ENCODE measurements at places on chromosomes 5 and 9. TPM values are rescaled to one million over a fixed set of nuclear protein-coding genes. Genes with fewer than 3 reads are reported as not detected.

The TSSK1B gene
- total RNA-seq, result not detected

DNA sequence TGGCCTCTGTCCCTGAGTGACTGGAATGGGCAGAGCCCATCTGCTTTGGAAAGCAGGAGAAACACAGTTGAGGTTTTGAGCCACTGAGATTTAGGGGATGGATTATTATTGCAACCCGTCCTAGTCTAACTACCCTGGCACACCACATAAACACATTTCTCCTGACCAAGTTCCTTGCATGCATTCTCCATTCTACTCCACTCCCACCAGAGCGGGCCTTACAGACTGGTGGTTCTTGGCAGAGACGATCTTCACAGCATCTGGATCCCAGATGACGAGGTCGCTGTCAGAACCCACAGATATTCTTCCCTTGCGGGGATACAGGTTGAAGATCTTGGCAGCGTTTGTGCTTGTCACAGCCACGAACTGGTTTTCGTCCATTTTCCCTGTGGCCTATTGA, 111.0 kb downstream of the DPYSL3 start:
- no peak for DNase-seq

DNA sequence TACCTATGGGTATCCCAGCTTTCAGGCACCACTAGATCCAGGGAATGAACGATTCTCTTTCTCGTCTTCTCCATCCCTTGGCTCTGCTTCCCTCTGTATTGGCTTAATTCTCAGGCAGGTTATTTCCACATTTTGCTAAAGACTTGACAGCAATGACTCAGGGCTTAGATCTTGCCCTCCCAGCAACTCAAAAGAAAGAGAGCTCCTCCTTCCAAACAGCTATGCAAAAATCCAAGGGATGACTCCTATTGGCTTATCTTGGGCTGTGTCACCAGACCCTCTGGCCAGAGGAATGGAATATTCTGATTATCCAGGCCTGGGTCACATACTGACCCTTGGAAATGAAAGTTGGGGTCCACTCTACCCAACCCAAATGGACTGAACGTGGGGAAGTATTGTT, 270.2 kb downstream of the NTRK2 start:
- no peak for DNase-seq

GRCh38 chr5:111310711-111311620, 86.8 kb downstream of the CAMK4 start:
- DNase-seq, result no peak

Measured in gastrocnemius medialis (tissue), 4 donors.